ENCODE measurements at places on chromosomes 11 and 22. TPM values are rescaled to one million over a fixed set of nuclear protein-coding genes. Genes with fewer than 3 reads are reported as not detected.

DNA sequence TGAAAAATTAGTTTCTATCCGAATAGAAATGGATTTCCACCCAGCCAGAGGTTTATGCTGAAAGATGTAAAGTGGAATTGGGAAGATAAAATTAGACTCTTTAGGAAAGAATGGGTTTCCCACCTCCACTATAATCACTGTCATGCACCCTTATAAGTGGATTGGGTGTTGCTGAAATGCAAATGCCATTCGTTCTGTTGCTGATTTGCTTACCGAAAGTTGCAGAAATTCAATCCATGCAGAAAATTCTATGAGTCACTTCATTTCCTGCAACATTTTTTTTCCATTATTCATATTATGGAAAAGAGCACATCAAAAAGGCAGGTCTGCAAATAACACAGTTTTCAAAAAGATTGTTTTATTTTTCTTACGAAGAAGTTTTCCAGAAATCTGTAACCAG is 65.6 kb downstream of the LDLRAD3 start:
- no peak for DNase-seq

DNA sequence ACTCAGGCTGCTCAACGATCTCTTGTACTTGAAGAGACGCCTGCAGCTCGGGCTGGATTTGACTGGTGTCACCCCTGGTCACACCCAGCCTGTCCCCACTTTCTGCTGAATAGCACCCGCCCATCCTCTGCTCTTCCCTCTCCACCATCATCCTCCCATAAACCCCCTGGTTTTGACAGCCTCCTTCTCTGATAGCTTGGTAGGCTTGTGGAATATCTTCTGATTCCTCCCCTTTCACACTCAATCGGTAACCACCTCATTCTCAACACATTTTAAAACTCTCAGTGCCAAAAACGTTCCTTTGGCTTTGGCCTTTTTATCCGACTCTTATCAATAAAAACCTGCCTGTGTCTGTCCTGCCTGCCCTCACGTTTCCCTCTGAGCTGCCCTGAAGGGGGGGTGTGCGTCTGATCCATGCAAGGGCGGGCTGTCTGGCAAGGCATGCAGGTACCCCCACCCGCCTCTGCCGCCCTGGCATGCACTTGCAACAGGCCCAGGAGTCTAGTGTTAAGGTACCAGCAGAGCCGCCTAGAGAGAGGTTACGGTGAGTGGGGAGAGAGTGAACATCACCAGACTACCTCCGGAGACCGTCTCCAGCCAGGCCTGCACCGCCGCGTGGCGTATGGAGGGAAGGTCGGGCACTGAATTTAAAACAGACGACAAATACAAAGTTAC is 51.7 kb upstream of the BID start:
- DNase-seq: no peak

DNA sequence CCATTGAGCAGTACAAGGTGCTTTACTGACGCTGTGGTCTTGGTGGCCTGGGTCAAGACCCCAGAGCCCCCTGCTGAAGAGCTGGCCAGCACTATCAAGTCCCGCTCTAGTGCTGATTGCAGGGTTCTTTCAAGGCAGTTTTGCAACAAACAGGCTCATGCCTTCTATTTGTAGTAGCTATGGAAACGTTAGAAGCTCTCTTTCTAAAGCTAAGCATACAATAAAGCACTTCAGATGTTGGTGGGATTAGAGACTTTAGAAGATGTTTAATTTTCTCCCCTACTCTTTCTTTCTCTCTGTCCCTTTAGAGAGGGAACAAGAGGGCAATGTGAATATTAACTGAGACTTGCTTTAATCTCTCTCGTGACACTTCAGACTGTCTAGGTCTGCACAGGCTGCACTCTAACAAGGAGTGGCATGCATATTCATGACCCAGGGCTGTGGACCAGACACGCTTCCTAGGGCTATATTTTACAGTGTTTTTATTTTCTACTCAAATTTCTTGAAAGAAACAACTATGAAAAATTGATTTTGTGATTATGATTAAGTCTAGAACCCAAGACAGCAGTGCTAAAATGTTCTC is 138.6 kb downstream of the WNT7B start:
- no peak for DNase-seq

The RIN1 gene
- 23.6 TPM for total RNA-seq

GRCh38 chr22:32561756-32562155 is 87.1 kb downstream of the FBXO7 start:
- no peak for DNase-seq

DNA sequence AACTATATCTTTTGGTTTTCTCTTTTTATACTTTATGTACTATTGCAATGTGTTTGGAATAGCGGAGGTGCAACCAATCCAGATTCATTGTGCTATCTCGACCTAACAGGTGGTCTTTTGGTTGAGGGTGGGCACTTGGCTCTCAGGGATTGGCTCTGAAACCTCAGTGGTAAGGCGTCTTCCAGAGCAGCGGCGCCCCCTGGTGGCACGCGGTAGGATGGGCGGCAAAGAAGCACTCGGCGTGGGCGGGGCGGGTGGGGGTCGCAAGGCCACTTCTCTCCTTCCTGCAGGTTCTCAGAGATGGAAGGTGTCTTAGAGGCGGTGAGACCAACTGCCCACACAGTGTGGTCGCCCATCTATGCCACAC is 19.2 kb upstream of the PLET1 start:
- DNase-seq: no peak

The VSTM5 gene
- total RNA-seq: not detected

DNA sequence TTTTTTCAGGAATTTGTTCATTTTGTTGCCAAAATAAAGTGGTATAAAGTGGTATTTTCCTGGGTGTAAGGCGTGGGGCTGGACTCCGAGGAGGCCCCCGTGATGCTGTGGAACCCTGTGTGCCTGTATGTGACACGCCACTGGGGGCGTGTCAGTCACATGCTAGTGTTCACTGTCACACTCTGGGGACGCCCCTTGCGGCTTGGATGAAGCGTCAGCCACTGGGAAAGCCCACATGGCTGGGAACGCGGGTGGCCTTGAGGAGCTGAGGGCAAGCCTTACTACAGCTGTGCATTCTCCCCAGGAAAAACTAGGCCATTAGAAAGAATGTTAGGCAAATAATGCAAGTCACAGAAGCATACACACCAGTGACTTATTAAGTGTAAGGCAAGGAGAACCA is 77.0 kb upstream of the SLC25A18 start:
- no peak for DNase-seq

GRCh38 chr11:119803726-119804294 is 74.8 kb upstream of the NECTIN1 start:
- no peak for DNase-seq

The MRPL21 gene
- total RNA-seq: 43.8 TPM

GRCh38 chr11:2399488-2400068 is 972 bp upstream of the TSSC4 start:
- no peak for DNase-seq

- DNase-seq: no peak
Observed at GRCh38 chr11:67641338-67642172, 2.0 kb upstream of the TBX10 start.

All from osteocyte (in vitro differentiated cells).